ENCODE measurements at places on chromosomes 6 and 20.

GRCh38 chr6:119891644-119892043 lies 542.1 kb upstream of the MAN1A1 start:
- no peak for DNase-seq

- DNase-seq = peak; percentile 77
Observed at GRCh38 chr20:10314198-10314597, 95.6 kb downstream of the SNAP25 start.

- peak; percentile 65 for DNase-seq
Observed at GRCh38 chr20:23270382-23270911, 80.1 kb upstream of the NXT1 start.

- DNase-seq = no peak
Observed at GRCh38 chr6:122845464-122845863, 56.4 kb downstream of the SMPDL3A start.

GRCh38 chr6:82906951-82907350 lies 158.7 kb downstream of the UBE3D start:
- no peak for DNase-seq

DNA sequence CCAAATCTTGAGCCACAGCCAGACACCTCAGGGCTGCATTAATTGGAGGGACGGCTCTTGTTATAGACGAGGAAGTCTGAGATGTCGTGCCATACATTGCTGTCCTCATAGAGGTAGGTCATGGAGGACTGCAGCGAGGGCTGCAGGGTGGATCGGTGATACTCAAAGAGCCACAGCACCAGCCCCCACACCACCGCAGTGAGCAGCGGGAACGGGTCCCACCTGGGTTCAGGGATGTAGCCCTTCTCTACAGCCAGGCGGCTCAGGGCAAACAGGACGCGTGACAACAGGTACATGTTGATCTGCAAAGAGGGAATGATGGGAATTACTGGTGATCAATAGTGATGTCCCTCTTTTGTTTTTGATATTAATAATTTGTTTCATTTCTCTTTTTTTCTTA lies 12.4 kb downstream of the PXMP4 start:
- DNase-seq = no peak

DNA sequence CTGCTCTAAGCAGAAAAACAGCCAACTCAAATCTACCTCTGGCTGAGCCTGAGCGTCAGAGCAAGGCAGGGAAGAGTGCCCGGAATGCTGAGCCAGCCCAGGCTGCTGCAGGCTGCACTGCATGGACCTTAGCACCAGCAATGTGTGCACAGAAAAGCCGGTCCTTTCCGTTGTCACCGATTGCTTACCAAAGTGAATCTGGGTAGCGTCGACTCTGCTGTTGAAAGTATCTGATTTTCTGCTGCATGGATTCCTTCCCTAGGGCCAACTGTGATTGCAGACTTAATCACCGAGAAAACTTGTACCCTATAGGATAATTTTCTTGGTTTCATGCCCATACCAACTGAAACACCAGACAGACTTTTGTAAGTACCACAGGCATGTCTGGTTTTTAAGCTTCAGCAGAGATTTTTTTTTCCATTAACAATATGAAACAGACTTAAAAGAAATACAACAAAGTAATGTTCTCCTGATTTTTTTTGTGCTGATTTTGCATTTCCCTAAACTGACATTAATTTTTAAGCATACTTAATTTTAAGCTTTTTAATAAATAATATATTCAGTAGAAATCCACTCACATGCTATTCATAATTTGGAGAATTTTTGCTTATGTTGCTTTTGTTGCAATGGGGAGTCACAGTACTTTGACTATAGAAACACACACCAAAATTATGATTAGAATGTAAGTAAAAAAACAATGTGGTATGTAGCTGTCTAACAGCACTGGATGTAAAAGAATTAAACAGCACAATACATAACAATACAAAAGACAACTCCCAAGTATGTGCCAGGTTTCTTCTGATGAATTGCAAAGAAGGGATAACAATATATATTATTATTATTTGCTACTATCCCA lies 218.0 kb downstream of the THBS2 start:
- no peak for DNase-seq

DNA sequence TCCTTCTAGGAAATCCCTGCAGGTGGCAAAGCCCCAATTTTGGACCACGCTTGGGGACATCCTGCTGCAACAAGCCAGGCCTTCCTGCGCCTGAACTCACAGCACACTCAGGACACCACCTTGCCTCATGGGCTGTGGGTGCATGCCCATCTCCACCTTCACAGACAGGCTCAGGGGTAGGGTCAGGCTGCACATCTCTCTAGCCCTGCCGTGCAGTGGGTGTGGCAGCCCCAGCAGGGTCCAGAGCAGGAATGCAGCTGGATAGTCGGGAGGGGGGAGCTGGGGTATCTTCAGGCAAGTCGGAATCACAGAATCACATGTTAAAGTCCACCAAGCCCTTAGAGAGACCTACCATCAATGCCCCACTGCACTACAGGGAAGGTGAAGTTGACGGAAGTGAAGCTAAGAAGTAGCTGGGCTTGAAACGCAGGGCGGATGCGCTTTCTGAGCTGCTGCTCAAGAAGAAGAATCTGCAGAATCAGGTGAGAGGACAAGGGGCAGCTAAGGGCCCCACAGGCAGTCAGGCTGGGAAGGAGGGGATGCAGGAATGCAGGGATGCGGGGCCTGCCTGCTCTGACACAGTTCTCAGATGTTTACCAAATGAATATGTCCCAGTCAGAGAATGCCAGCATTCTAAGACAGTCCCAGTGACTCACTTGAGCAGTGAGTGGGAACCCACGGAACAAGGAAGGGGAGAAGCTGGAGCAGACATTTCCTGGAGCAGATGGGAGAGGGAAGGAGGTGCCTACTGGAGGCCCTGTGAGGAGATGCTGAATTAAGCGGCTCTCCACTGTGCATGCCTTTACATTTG lies 11.3 kb downstream of the SERPINB6 start:
- no peak for DNase-seq

DNA sequence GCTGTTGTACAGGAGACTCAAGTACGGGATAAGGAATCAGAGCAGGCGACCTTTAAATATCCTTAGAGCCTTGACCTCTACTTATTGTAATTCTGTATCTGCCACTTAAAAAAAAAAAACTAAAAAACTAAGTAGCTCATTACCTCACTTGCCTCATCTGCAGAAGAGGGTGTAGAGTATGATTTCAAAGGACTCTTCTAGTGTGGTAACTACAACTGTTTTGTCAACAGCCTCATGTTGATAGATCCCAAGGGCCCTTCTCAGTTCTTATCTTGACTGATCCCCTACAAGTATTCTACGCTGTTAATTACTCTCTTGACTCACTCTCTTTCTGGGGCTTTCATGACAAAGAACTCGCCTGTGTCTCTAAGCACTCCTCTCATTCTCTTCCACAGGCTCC lies 16.7 kb upstream of the PDYN start:
- DNase-seq = no peak

- no peak for DNase-seq
Observed at GRCh38 chr6:169811072-169811471, 59.6 kb downstream of the ERMARD start.

DNA sequence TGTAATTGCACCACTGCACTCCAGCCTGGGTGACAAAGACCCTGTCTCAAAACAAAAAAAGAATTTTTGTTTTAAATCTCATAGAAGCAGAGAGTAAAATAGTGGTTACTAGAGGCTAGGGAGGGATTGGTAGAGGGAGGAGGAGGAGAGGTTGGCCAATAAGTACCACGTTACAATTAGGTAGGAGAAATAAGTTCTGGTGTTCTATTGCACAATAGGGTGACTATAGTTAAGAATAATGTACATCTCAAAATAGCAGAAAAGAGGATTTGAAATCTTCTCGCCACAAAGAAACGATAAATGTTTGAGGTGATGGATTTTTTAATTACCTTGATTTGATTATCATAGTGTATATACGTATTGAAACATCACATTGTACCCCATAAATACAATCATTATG lies 27.1 kb upstream of the TOP1 start:
- no peak for DNase-seq

GRCh38 chr6:84137989-84138575 lies 89.4 kb downstream of the CEP162 start:
- peak; percentile 31 for DNase-seq

DNA sequence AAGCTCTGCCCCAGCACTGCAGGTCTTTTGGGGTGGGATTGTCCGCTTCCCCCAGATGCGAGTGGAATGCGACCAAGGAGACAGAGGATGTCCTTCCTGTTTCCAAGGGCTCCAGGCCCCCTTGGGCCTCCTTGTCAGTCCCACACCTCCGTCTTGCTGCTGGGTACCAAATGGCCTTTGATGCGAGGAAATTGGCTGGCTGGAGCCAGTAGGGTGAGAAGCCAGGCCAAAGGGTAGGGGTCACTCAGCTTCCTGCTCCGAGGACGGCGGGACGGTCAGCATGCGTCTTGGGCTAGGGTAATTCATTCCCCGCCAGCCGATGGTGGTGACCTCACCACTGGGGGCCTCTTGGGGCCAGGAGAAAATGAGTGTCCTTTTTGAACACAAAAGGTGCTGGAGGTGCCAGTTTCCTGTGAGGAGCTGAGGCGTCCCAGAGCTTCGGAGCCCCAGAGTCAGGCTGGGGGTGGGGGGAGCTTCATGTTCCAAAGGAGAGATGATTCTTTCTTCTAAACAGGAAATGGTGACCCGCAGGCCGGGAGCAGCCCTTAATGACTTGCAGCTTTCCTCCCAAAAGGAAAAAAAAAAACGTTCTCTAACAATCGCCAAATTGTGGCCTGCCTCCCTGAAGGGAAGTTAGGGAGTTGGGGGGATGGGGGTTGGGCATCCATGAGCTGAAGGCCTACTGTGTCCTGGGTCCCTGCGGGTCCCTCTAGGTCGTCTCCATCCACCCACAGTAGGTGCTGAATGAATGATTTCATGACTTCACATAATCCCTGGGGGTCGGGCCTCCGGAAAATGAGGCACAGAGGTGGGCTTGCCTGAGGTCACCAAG lies 6.7 kb downstream of the SNAI1 start:
- no peak for DNase-seq

DNA sequence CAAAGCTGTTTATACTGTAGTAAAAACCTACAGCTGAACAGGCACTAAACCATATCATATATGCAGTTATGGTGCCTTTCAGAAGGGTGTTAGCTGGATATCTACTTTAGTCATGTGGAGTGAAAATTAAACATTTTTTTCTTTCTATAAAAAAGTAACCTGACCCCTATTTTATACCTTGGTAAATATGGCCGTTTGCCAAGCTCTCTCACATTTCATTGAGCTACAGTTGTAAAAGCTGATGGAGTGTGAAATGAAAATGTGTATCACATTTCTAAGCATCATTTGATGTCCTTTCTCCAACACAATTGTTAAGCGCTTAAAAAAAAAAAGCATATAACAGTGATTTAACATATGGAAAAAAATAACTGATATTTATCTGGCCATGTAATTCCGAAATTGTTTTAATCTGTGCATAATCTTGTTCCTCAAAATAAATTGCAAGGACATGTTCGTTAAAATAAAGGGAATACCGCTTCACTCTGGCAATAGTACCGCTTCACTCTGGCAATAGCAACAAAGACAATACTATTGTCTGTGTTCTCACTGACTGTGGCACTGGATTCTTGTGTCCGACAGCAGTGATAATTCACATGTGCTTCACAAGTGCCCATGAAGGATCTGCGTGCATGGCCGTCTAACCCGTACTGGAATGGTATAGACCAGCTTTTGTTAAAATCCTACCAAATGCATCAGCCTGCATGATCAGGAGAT lies 391.8 kb upstream of the SOX4 start:
- DNase-seq = no peak

GRCh38 chr6:88386167-88386566 lies 220.0 kb upstream of the CNR1 start:
- no peak for DNase-seq

- DNase-seq = no peak
Observed at GRCh38 chr6:132643547-132643946, 15.4 kb downstream of the TAAR1 start.

GRCh38 chr20:40866056-40866455 lies 162.6 kb upstream of the TOP1 start:
- no peak for DNase-seq

DNA sequence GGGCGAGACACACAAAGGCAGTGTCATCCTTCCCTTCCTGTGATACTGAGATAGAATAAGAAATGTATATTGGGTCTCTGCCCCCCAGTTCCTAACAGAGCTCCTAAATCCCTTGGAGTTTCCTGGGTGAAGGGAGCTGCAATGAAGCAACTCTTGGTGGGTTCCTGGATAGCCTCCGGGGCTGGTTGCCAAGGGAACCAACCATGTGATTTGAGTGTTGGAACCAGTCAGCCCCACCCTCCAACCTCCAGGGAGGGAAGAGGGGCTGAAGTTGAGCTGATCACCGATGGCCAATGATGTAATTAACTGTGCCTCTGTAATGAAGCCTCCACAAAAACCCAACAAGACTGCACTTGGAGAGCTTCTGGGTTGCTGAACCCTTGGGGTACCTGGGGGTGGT lies 116.6 kb downstream of the SLC22A3 start:
- no peak for DNase-seq

DNA sequence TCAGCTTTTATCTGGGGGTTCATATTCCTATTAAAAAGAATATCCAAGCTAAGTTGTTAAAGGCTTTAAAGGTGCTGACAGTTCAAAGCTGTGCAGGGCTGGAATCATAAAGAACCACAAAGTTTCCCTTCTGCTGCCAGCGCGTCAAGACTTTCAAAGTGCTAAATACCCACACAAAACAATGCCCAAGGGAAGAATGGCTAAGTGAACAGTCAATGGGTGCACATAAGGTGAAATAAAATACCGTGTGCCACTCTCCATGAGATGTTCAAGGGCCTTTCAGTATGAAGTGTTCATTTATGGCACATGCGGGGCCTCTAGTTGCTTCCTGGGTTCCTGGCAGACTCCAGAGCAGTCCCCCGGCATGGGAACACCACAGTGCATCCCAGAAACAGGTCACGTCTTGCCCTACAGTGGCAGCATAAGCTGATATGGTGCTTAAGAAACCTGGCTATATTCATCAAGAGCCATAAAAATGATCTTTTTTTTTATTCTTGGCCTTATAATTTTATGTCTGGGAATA lies 14.1 kb downstream of the TXNDC5 start:
- no peak for DNase-seq

Measured in brain pericyte (primary cell).